ENCODE measurements at places on chromosomes 13 and 19.

DNA sequence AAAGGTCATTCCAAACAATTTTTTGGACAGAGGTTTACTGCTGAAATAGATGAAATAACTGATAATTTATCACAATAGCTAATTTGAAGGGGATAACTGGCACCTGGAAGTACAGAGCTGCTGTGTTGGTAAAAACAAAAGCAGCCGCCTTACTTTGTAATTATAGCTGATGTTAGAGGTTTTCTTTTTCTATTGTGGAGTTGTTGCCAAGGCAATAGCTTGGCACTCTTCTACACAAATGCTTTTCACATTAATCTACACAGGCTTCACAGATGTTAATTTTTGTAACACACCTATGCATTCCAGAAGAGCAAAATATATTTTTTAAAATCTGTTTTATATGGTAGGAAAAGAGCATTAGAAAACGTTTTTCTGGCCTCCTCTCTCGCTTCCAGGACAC is 56.9 kb downstream of the LACC1 start:
- DNase-seq: no peak

DNA sequence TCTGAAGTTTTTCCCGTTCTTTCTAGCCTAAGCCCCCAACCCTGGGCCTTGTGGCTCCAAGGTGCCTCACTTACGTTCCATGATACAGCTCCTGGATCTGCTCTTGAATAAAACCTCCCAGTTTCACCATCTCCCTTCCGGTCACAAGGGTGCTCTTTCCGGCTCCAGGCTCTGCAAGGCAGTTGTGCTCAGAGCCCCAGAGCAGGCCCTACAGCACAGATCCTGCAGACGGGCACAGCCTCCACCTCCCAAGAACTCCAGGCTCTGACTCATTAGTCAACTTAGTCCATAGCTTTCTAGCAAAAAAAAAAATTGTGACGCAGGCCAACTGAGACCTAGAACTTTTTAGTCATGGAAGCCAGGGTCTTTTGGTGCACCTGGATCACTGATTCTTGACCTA is 33.9 kb upstream of the SLC7A10 start:
- no peak for DNase-seq

GRCh38 chr19:58544591-58545285 is 874 bp downstream of the TRIM28 start:
- DNase-seq: peak; percentile 71

GRCh38 chr19:58021541-58022282 is 12.1 kb upstream of the ZSCAN1 start:
- peak; percentile 11 for DNase-seq

GRCh38 chr13:94061301-94061700 is 418.2 kb downstream of the DCT start:
- peak; percentile 21 for DNase-seq

DNA sequence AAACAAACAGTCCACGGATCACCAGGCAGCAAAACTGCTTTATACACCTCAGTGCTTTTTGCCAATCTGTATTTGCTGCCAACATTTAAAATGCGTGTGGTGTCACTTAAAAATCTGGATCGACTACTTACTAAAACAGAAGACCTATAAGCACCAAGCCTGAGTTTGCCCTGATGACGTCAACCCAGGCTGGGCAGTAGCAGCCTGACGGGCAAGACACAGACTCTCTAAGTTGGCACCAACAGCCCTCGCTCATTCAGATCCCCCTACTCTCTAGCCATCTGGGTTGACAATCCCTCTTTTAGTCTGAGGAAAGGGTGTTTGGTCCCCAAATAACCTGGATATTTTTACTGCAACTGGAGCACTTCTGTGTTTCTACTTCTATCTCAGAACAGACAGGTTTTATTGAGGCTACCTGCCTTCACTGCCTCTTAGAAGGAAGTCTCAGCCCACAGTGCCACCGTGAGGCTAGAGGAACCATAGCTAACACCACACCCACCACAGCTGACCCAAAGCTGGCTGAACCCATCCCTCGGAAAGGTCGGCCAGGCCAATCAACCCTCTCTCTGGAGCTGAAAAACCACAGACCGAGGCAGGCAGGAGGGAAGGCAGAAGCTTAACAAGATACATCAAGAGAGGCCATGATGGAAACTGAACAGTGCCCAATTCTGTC is 6.9 kb downstream of the SUGP2 start:
- peak; percentile 83 for DNase-seq

DNA sequence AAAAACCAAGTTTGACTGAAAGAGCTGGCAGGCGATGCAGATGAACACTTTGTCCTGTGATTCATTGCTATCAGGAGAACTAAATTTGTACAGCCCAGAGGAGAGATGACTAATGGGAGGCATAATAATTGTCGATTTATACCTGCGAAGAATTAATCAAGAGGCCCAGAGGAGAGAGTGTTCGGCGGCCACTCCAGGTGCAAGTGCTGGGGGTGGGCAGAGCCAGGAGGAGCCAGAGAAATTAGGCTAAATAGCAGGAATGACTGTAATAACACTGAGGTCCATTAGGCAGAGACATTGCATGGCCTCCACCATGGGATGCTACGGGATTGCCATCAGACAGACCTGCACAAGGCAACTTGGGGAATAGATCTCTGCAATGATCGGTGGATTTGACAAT is 107.7 kb upstream of the UQCRFS1 start:
- DNase-seq: no peak

- no peak for DNase-seq
Measured at GRCh38 chr13:92473765-92474475, 752.7 kb upstream of the GPC6 start.

DNA sequence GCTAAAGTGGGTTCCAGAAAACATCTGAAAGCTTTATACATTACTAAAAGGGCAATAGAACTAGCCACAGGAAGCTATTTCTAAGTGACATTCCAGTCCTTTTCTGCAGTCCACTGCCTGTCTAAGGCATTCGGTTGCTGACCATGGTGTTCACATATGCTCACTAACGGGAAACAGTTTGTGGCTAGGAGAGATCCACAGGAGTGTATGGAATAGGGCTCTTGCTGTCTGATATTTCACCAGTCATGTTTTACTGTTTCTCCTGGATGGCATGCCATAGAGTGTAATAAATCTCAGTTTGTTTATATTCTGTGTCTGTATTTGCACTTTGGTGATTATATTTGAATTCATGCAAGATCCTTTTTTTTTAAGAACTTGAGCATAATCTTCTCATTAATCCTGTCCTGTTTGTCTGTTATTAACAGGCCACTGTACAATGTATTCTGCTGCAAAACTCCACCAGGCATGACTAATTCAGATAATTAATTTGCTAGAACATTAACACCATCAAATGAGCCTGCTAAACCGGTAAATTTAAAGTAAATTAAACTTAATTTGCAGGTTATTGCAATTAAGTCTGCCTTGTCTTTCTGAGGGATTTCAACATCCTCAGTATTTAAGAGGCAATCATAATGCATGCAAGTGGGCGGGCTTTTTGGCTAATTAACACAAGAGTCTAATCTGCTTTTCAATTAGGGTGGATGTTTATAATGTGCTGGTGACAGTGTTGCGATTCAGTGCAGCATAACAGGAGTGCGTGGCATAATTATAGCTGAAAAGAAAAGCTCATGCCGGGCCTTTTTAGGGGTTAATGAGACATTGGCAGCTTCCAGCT is 201.3 kb downstream of the POU4F1 start:
- no peak for DNase-seq

DNA sequence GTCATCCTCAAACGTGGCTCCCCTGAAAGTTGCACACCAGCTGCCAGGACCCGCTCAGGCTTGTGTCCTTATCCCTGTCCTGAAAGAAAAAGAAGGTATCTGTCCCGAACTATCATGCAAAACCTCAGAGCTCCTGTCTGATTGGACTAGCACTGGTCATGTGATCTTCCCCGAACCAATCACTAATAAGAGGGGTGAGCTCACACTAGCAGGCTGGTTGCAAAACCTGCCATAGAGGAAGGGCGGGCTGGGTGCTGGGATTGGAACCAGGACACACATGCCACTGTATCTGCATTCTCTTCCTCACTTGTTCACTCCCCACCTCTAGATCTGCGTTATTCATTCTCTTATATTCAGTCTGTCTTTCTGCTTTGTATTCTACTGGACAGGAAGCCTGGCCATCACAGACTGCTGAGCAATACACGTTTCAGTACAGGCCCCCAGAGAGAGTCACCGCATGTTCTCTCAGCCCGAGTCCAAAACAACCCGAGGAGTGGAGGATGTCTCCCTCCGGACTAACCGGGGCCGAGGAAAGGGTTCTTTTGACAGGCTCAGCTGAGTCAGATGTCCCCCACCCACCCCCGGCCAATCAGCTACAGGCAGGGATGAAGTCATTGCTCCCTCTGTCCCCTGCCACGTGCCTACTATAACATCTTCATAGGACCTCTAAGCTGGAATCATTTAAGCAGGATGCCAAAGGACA is 97.7 kb downstream of the SIPA1L3 start:
- peak; percentile 97 for DNase-seq

DNA sequence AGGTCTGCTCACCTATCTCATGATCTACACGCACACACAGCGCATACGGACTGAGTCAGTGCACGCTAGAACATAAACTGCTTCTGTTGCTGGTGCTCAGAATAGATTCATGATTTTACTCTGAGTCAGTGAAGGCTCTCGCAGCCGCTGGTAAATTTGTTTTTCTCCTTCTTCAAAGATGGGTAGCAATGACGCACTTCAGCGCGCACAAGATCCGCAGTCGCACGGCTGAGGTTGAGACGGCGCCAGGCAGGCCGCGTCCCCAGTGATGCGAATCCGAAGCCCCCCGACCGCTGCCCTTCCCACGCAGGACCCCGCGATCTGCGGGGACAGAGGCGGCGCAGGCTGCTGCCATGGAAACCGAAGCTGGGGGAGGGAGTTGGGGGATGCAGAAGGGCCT is 103.7 kb upstream of the USP29 start:
- no peak for DNase-seq

- DNase-seq: no peak
Measured at GRCh38 chr19:4533334-4533733, 1.7 kb downstream of the PLIN5 start.

GRCh38 chr13:53298396-53298795 is 269.8 kb downstream of the OLFM4 start:
- DNase-seq: no peak

DNA sequence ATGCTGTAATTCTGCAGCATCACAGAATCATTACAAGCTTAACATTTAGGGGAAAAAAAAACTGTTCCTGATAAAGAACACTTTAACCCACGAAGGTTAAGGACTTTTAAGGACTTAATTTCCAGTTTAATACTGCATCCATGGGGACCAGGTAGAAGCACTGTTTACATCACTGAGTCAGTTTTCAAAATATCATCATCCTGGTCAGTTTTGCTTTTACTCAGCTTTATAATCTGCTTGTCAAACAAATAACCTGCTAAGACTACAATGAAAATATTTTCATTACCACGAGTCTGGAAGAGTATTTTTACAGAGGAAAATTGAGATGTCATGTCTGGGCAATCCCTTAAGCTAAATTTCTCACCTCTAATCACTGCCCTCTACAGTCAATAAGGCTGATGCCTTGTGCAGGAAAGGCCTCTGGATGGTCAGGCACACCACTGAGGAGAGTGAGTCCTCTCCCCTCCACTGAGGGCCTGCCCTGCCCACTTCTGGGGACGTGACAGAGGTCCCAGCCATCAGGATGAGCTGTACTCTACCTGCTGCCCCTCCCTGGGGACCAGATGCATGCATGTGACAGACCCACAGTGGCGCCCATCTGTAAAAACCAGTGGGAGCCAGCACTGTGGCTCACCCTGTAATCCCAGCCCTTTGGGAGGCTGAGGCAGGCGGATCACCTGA is 31.0 kb downstream of the FOXO1 start:
- DNase-seq: no peak

GRCh38 chr13:70923863-70924752 is 815.9 kb upstream of the KLHL1 start:
- no peak for DNase-seq

DNA sequence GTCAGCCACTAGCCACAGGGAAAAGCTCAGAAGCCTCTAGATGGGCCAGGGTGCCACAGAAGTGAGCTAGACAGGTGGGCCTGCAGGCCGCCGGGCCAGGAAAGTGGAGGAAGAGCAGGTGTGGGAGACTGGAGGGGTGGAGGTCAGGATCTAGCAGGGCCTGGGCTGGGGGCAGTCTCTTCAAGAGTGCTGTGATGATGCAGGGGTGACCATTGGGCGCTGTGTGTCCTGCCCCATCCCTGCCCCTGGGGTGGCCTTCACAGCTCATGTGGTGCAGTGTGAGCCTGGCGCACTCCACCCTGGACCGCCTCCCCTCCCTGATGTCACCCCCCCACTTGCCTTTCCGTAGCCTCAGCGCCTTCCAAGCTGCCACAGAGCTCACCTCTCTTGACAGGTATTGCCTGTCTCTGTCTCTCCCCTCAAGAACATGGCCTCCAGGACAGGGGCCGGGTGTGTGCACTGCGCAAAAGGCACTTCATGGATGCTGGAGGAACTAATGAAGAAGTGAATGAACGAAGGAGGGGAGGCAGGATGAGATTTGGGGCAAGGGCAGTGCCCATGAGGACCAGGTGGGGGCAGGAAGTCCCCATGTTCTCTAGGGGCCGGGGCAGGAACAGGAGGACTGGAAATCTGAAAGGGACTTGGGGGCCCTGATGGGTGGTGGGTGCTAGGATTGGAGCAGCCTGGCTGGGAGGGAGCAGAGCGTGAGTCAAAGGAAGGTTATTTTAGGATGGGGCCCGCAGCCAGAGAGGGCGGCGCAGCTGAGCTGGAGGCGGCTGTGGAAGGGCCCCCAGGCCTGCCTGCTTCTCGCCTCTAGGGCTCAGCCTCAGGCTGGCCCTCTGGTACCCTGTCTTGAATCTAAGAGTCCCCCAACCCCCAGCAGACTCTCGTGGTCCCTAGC is 6.6 kb downstream of the SSBP4 start:
- peak; percentile 77 for DNase-seq

DNA sequence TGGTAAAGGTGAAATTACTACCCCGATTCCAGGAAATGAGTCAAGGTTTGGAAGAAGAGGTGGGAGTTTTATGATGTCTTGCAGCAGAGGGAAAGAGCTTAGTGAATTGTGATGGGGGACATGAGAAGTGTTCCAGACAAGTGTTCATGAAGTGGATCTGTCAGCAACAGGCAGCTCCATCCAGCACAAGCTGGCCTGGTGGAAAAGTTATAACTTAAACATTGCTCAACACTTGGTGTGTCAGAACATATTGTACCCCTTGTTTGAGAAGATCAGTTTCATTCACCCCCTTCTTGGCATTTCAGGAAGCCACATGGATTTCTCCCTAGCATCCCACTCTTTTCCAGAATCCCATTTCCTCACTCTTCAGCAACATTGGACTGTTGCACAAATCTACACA is 222.0 kb downstream of the B3GLCT start:
- no peak for DNase-seq

- DNase-seq: no peak
Measured at GRCh38 chr13:79402074-79402635, 3.9 kb downstream of the RBM26 start.

- DNase-seq: no peak
Measured at GRCh38 chr19:35347930-35348298, 212 bp downstream of the FFAR1 start.

- no peak for DNase-seq
Measured at GRCh38 chr13:34046457-34046856, 228.5 kb downstream of the RFC3 start.
